Activated T-helper 1 cell treated with Interleukin-2 at 50 U/mL for 16 hours (primary cell): ENCODE measurements at places on chromosomes 12 and 14.

DNA sequence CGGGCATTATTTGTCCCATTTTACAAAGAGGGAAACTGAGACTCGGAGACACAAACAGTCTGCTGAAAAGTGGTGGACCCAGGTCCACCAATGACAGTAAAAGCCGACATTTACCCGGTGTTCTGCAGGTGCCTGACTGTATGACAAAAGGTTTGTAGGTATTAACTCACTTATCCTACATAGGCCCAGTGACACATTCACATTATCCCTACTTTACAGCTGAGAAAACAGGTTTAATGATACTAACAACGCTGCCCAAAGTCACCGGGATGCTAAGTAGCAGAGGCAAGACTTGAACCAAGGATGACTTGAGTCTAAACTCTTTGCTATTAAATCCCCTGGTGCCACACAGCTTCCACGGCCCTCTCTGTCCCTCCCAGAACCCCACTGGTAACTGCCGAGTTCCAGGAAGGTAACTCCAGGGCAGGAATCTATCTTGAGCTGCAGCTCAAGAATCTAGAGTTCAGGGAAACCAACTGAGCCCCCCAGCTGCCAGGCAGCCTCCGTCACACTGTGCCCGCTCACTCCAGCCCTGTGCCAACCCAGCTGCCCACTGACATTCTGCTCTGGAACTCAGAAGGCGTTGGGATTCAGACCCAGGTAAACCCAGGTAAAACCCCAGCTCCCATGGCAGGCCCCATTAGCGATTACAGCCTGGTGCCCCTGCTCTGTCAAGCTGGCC, 33.7 kb downstream of the SYNE3 start:
- no peak for DNase-seq

- no peak for DNase-seq
Measured at GRCh38 chr14:22553445-22553844, 35.6 kb downstream of the DAD1 start.

- DNase-seq = no peak
Measured at GRCh38 chr12:57099047-57099714, 10.3 kb downstream of the NAB2 start.

DNA sequence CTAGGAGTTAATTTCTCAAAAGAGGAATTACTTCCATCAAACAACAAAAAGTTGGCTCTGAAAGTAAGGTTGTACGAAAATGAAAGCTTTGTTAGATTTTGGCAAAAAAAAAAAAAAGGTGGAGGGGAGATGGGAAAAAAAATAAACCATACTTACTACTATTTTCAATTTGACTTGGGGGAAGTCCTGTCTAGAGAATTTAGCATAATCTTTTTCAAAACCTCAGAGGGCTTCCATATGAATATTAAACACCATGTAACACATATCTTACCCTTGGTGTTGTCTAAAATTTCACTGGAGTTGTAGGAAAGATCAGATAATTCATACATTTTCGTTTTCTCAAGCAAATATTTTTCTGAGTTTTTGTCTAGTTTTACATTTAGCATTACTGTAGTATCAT, 17.5 kb downstream of the GRIP1 start:
- DNase-seq = no peak

DNA sequence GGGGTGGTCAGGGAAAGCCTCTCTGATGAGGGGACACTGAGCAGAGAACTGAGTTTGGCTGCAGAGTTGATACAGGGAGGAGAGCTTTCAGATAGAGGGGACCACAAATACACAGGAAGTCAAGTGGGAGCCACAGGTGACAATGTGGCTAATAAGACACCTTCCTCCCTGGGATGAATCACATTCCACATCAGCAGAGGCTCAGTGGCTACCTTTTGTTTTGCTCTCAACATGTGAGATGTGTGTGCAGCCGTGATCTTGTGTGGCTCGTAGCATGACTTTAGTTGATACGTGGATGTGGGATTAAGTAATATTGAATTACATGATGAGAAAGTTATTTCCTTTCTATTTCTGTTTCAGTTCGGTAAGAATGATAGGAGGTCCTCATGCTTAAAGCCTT, 7.5 kb downstream of the CRADD start:
- no peak for DNase-seq

DNA sequence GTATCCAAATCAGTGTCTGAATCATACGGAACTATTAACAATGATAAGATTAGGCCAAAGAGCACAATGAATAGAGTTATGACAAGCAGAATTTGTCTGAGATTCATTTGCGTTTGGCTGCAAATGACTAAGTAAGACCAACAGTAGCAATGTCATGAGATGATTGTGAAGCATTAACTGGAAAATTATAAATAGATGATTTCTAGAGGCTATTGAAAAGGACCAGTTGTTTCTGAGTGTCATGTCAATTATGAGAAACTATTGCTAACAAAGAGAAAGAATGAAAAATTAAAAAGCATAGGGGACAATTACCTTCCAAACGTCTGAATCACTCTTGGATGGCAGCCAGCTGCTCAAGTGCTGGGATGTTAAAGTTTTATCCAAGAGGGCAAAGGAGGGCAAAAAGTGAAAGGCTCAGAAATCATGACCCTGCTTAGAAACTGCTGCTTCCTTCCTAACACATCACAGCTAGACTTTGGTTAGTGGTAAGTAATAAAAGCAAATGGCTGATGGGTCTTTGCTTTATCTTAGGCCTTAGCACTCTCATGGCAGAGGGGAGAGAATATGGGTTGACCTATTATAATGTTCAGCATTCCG, 89.0 kb downstream of the AKAP6 start:
- DNase-seq = no peak

DNA sequence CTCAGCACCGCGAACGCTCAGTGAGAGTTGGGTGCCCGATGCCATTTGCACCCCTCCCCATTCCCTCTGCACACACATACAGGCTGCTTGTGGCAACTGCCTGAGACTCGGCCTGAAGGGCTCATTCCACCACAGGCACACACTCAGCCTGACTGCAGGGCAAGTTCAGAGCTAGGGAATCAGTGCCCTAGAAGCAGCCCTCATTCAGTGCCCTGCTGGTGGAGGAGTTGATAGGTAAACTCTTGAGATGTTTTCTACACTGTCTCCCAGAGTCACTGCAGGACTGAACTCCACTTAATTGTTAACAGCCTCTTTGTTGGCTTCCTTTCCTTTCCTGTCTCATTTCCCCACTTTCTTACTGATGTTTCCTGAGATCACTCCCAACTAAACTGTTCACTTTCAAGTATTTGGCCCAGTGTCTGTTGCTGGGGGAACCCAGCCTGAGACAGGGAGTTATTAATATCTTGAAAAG, 16.9 kb downstream of the PPP1R36 start:
- DNase-seq = no peak

GRCh38 chr12:119621878-119622277, 28.3 kb downstream of the TMEM233 start:
- no peak for DNase-seq

DNA sequence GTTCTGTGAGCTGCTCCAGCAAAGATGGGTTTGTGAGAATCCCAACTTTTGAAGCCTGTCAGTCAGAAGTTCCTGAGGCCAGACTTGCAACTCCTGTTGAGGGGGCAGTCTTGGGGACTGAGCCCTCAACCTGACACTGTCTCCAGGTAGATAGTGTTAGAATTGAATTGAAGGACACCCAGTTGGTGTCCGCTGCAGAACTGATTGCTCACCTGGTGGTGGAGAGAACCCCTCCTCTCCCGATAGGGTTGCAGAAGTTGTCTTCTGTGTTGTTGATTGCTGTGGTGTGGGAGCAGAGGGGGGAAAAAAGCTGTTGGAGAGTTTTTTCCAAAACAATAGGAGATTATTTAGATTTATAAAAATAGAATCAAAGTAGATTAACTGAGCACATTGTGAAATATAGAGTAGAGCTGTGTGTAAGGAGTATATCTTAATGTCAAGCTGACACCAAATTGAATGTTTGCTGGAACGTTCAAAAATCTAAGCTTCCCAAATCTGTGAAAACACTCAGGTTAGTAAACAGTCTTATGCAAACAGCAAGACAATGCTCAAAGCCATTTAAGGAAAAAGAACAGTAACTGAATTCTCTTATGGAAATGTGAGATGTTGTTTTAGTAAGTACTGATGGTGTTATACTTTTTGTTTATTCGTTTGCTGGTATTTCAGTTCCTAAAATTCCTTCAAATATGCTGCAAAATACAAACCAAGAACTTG, 18.6 kb downstream of the HIF1A start:
- DNase-seq = no peak

DNA sequence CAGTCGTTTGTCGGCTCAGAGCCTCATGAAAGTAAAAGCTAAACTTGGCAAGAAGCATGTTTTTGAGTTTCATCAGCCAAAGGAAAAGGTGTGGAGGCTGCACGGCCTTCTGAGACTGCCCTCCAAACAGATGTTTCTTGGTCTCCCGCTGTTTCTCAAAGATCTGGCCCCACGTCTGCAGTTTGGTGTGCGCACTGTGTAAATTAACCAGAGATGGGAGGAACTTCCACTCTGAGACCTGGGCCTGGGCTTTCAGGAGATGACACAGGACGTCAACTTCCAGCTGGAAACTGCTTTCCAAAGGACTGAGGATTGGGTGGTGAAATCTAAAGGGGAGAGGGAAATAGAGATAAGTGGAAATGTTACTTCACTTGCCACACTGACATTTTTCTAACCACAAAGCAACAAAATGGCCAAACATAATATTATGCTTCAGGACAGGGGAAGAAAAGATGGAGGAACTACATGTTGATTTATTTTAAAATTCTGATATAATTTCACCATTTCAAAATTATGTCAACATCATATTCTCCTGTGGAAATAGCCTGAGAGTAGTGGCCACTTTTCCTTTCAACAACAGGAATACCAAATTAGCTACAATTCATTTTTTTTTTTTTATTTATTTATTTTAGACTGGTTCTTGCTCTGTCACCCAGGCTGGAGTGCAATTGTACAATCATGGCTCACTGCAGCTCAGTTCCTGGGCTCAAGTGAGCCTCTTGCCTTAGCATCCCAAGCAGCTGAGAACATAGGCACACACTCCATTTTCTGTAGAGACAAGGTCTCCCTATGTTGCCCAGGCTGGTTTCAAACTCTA, 27.6 kb downstream of the KICS2 start:
- DNase-seq = no peak

DNA sequence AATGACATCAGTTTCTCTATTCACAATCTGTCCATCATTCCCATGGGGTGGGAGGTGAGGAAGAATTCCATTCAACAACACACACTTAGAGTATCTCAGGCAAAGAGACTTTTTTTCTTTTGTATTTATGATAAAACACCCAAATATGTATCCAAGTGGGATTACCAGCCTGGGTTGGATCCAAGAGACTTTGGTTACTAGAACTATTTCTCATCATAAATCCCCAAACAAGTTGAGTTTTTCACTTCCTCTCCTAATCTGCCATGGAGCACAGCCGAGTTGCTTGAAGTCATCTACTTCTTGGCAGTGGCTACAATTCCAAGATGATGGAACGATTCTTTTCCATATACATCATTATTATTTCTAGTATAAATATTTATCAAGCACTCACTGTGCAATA, 209.2 kb upstream of the HMGA2 start:
- no peak for DNase-seq

- no peak for DNase-seq
Measured at GRCh38 chr12:10614056-10614370, 604 bp upstream of the MAGOHB start.

- no peak for DNase-seq
Measured at GRCh38 chr14:32813401-32813800, 125.3 kb upstream of the NPAS3 start.

DNA sequence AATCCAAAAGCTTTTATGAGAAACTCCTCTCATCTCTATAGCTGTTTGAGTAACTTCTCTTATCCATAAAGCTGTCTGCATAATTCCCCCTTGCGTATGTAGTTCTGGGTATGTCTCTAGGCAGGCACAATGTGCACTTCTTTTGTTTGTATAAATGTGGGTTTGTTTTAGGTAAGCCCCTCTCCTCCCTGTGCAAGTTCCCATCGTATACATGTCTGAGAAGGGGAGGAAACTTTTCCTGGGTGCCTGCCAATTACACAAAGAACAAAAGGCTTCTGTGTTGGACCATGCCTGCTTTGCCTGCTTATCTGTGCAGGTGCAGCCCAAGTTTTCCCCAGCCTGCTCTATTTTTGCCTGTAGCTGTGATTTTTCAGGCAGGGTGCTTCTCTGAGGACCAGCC, 96.7 kb downstream of the CCER1 start:
- no peak for DNase-seq

GRCh38 chr12:22014783-22015144, 31.3 kb upstream of the CMAS start:
- no peak for DNase-seq

GRCh38 chr14:68658943-68659931, 133.6 kb downstream of the ZFP36L1 start:
- no peak for DNase-seq

- DNase-seq = no peak
Measured at GRCh38 chr14:72512925-72513324, 381.0 kb downstream of the DPF3 start.

- DNase-seq = no peak
Measured at GRCh38 chr14:23582906-23583760, 4.5 kb upstream of the JPH4 start.

GRCh38 chr14:24848102-24848790, 201.7 kb downstream of the STXBP6 start:
- DNase-seq = no peak

DNA sequence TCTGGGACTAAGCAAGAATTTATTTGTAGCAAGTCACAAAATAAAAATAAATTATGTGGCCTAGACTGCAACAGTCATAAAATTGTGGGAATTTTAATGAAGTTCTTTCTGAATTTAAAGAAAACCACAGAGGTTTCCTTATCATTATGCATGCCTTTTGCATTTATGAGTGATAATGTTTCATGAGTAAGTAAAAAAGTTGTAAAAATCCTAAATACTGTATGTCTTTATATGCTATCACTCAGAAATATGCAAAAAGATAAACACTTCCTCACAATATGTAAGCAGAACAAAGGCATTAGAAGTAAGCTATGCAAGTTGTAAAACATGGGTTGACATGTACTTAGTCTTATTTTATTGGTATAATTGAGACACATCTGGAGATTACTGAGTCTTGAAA, 239.4 kb upstream of the PDE3A start:
- DNase-seq = no peak

GRCh38 chr14:34699873-34700621, 14.3 kb downstream of the CFL2 start:
- no peak for DNase-seq

GRCh38 chr14:79356040-79356439, 855.3 kb downstream of the DIO2 start:
- DNase-seq = no peak

GRCh38 chr12:7046383-7047105, 14.0 kb upstream of the C1S start:
- no peak for DNase-seq

GRCh38 chr14:102878174-102878969, 44.1 kb upstream of the AMN start:
- DNase-seq = no peak

DNA sequence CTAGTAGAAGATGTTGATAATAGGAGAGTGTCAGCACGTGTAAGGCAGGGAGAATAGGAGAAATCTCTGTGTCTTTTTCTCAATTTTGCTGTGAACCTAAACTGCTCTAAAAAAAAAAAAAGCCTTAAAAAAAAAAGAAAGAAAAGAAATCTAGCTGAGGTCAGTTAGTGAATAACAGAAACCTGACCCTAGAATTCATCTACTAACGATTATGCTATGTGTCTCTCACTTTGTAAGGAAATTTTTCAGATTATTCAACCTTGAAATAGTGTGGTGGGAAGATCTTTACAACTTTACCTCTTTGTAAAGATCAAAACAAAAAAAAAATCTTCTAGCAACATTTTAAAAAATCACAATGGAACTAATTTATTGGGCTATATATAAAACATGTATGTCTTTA, 995.7 kb downstream of the GALC start:
- no peak for DNase-seq
